Activated naive CD4-positive, alpha-beta T cell treated with Interleukin-2 at 50 U/mL for 16 hours (primary cell): ENCODE measurements at places on chromosomes 3 and 15.

DNA sequence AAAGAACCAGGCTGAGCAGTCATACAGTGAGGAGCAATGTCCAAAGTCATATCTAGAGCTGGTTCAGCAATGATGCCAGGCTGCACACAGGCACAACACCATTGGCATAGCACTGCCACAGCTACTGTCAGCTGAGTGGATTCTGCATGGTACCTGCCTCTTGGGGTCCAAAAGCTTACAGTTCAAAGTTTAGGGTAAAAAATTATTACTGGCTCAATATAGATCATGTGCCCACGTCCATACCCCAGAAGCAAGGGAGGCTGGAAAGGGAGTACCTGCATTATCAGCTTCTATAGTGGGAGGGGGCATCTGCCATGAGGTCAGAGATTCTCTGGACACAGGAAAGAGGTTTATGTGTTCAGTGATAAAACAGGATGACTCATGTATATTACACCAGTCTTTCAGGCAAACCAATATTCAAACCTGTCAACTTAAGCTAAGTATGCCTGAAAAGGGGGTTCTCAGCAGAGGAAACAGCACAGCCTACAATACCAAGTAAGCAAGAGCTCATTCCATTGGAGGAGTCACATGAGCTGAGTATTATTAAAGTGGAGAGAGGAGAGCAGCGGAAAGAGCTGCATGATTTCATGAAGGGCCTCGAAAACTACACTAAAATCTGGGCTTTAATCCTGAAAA is 99.0 kb downstream of the ANO10 start:
- DNase-seq, result no peak

GRCh38 chr3:151690645-151691044 is 43.1 kb upstream of the AADACL2 start:
- no peak for DNase-seq

DNA sequence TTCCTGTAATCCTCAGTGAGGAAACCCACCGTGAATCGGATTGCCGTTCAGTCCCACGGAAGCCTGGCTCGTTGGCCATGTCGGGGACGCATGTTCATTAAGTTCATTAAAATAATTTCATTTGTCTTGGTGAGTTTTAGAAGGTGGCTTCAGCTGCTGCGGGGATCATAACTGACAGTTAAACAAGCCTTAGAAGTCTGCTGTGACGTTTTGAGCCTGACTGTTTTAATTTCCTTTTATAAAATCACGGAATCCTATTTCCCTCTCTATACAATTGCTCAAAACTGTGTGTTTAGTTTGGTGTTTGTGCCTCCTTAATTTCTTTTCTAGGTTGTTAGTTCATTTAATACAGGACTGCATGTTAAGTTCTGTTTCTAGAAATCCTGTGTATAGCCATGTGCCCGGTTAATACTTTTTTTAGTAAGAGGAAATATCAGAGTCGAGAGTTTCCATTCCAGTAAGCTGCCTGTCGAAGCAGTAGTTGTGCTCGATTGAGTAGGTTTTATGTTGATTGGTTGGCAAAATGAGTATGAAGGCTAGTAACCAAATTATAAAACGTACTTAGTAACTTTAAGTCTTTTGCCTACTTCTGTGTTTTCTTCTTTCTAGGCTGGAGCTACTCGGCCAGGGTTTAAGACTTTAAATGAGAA is 705 bp downstream of the NIPA2 start:
- DNase-seq, result no peak

- no peak for DNase-seq
Observed at GRCh38 chr15:35305031-35305550, 220.0 kb upstream of the NANOGP8 start.

DNA sequence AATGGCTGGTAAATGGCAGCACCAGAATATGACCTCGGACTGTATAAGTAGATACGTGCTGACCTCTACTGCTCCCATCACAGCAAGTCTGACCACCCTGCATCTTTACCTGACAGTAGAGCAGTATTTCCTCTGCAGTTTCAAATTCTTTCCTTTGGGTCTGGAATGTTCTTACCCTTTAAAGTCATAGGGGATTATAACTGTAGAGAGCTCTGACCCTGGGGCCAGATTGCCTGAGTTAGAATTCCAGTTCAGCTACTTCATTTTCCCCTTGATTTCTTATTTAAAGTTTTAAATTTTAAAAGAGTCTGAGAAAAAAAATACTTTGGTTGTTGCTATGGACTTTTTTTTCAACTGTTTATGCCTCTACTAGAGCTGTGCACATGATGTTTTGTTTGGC is 237.7 kb downstream of the NR1D2 start:
- DNase-seq, result no peak

GRCh38 chr3:46300461-46300789 is 53.5 kb upstream of the CCR2 start:
- DNase-seq, result no peak

DNA sequence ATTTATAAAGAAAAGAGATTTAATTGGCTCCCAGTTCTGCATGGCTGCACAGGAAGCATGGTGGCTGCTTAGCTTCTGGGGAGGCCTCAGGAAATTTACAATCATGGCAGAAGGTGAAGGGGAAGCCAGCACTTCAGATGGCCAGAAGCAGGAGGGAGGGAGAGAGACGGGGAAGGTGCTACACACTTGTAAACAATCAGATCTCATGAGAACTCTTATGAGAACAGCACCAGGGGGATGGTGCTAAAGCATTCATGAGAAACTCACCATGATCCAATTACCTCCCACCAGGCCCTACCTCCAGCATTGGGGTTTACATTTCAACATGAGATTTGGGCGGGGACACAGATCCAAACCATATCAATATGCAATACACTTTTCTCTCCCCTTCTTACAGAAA is 73.7 kb downstream of the ECT2 start:
- no peak for DNase-seq

- DNase-seq, result no peak
Observed at GRCh38 chr15:41096178-41096577, 19.9 kb downstream of the INO80 start.

GRCh38 chr3:12938258-12938711 is 96.9 kb upstream of the RPL32 start:
- DNase-seq, result no peak

DNA sequence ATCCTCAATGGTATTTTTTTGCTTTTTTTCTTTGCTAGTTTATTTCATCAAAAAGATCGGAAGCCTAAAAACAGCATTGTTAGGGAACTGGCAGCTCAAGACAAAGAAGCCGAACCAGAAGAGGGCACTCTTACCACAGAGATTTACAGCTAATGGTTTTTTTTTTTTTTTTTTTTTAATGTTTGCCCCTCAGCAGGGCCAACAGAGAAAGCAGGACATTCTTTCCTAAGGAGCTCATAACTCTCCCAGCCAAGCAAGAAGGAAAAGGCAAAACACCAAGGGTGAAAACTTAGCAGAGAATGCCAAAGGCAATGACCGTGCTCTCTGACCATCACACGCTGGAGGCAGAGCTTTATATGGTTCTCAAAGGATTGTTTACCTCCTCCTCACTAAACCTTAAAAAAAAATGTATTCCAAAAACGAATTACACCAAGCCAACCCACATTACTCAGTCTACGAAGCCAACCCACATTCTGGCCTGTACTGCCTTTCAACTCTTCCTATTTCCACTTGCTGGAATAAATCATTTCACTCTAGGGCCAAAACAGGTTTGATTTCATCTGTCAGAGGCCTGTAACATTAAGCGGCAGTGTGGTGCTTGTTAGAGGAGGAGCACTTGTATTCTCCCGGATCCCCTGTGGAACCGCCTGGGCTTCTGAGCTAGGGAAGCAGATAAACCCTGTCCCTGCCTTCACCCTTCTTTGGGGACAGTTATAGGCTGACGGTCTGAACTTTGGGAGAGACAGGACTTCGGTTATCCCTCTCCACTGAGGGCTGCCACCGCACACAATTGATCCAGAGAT is 35.6 kb upstream of the GYG1 start:
- DNase-seq, result peak; percentile 6

DNA sequence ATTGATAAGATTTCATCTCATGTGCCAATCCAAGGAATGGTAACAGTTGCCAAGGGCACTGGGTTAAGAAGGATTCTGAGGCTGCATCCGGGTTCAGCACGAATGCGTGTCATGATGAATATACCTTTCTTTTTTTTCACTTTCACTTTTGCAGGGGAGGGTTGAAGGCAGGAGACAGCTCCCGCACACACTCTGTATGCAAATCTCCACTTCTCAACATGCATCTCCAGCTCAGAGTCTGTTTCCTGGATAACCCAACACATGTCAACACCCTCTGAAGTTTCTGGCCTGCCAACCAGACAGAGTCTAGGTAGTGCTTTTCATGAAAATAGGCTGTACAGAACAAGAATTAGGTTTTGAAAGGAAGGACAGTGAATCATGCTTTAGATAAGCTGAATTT is 21.6 kb downstream of the B4GALT4 start:
- peak; percentile 13 for DNase-seq

DNA sequence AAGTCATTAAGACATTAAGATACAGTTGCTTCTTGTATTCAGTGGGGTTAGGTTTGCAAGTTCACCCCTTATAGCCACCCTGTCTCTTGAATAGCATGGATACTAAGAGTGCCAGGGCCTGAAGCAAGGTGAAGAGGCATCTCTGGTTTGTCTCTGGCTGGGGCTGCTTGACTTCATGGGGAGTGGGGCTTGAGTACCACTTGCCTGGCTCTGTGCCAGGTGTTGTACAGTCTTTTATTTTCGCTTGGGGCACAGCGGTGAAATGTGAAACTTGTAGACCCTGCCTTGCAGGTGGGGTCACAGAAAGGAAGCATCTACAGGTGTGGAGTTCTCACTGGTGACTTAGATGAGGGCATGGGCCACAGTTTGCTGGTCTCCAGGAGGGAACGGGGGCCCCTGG is 152.1 kb downstream of the PDE8A start:
- DNase-seq, result no peak
